Globus pallidus (tissue), 1 donor: ENCODE measurements at places on chromosomes 7 and 10.

DNA sequence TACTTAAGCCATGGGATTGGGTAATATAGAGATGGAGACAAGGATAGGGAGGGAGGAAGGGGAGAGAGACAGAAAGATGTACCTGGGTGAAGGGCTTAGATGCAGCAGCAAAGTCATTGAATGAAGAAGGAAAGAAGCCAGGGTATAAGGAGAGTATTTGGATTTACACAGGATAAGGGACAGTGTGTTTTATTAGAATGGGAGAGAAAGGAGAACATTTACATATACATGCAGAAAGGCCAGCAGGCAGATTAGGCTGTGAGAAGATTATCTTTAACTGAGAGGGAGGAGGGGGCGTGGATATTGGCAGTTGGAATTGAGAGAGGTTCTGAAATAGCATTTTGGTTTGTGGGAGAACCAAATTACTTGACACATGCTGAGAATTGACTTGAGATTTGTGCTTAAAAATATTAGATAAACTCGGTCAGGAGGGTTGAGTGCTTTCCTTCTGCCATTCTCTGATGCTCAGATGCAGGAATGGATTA lies 161.5 kb upstream of the ZNF804B start:
- no peak for DNase-seq

GRCh38 chr10:60427709-60428386 lies 38.2 kb upstream of the ANK3 start:
- no peak for DNase-seq

- peak; percentile 20 for DNase-seq
Observed at GRCh38 chr7:44257618-44258422, 57.0 kb downstream of the YKT6 start.

DNA sequence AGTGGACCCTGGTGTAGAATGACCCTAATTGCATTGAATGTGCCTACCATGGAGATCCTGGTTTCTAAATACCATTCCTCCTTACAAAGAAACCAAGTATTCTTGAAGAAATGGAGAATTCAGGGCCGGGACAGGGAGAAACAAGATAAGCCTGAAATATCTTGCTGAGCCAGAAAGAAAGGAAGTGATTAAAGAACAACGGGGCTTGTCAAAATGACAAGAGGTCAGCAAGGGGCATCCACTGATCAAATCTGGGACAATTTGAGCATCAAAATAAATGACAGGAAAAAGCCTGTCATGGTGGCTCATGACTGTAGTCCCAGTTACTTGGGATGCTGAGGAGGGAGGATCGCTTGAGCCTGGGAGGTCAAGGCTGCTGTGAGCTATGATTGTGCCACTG lies 8.1 kb downstream of the ABHD11 start:
- no peak for DNase-seq

- DNase-seq, result no peak
Observed at GRCh38 chr7:18975276-18975675, 142.2 kb downstream of the TWIST1 start.

GRCh38 chr7:115499956-115500355 lies 530.6 kb downstream of the TFEC start:
- no peak for DNase-seq

GRCh38 chr7:136064081-136064480 lies 86.9 kb upstream of the MTPN start:
- no peak for DNase-seq

- no peak for DNase-seq
Observed at GRCh38 chr10:97770255-97770654, 1.5 kb downstream of the SFRP5 start.

DNA sequence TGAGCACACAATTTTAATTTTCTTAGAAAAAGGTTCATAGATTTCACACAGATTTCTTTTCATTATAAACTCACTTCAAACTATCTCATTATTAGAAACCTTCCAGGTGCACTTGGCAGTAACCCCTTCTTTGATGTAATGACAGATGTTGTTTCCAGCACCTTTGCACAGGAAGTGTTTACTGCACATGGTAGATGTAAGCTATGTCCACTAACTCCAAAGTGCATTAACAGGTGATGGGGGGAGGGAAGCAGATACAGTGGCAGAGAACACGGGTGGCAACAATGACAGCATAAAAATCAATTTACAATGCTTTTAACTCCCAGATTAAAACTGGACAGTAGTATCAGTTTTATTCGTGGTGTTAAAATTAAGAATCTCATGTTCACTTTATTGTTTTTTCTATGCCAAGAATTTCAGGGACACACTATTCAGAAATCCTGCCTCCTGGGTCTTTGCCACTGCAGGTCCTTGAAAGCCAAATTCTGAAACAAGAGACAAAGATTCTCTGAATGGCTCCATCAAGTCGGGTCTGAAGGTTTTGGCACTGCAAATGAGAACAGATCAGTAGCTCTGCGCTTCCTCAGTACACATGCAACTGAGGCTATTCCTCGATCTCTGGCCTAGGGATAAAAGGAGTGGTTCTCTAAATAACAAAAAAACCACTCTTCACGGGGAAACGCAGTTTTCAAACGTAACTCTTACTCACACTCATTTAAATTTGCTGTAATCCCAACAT lies 187.7 kb downstream of the JAZF1 start:
- peak; percentile 75 for DNase-seq

- DNase-seq, result no peak
Observed at GRCh38 chr7:95190515-95190914, 133.8 kb downstream of the PON1 start.
